Stimulated activated CD4-positive, alpha-beta T cell treated with anti-CD3 and anti-CD28 coated beads, Interleukin-15, amount 100 ng/mL, for 48 hours (primary cell): ENCODE measurements at places on chromosomes 4 and X.

GRCh38 chr4:2483237-2483636, 14.3 kb downstream of the RNF4 start:
- DNase-seq = no peak

- DNase-seq = no peak
These were observed 4.3 kb downstream of the HADH start for GRCh38 chr4:107993969-107994368.

DNA sequence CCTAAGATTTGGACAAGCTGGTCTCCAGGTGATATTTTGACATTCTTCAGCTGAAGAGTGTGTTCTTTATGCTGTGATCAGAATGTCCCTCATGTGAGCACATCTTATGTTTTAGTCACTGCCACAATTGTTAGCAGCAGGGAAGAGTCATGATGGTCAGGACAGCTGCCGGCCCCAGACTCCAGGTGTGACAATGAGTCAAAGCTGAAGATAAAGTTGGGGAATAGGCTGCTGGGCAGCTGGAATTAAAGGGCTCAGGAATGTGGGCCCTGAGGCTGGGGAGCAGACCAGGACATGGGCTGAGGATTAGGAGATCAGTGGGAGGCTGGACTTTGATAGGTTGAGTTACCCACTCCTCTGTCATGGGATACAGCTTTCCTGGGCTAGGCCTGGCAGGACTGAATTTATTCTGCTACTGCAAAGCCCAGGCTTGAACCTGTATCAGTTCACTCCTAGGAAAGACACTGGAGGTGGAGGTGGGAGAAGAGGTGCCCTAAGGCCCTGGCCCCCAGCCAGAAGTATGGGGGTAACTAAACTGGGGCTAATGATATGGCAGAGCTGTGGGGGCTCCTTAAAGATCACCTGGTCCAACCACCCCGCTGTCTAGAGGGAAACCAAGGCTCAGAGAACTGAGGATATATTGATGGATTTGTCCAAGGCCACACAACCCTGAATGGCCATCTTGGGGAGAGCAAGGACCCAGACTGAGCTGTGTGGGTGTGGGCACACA, 119.5 kb downstream of the PJA1 start:
- DNase-seq = no peak

DNA sequence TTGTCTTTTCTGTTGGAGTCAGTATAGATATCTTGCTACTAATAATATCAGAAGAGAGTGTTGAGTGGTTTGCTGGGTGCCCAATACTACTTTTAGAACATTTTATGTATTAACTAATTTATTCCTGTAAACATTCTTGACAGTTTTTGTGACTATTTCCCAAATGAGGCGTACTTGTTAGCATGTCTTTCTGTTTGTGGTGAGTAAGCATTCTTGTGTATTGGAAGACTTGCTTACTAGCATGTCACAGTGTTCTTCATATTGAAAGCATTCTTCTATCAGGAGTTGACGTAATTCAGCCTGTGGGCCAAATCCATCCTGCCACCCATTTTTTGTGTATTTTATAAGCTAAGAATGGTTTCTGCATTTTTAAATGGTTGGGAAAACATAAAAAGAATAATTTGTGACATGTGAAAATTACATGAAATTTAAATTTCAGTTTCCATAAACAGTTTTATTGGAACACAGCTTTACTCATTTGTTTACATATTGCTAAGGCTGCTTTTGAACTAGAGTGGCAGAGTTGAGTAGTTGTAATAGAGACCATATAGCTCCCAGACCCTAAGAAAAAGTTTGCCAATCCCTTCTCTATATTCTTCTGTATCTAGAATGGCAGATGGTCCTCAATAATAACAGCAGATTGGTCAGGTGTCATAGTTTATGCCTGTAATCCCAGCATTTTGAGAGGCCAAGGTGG, 20.4 kb downstream of the REPS2 start:
- DNase-seq = no peak
